A673 (cell line): ENCODE measurements at places on chromosomes 5 and 9. TPM values are rescaled to one million over a fixed set of nuclear protein-coding genes. Genes with fewer than 3 reads are reported as not detected.

- no peak for DNase-seq
Observed at GRCh38 chr5:74295141-74295540, 345.4 kb downstream of the ENC1 start.

- no peak for DNase-seq
Observed at GRCh38 chr5:132383984-132384383, 14.5 kb downstream of the SLC22A5 start.

GRCh38 chr9:6229619-6230018 lies 14.0 kb downstream of the IL33 start:
- no peak for DNase-seq

DNA sequence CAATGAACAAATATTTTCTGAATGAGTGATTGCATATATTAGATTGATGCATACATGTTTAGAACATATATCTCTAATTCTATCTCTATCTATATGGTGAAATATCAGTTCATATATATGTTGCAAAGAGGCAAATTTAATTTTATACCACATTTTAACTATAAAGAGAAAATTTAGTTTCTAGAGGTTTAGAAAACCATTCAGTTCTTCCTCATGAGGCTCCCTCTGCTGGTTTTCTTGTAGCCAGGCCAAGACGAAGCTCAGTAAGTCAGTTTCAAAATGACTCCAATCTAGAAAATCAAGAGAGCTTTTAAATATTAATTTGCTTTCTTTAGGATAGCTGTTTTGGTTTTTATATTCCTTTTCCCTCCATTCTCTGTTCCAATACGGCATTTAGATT lies 312.1 kb downstream of the TMEM232 start:
- peak; percentile 18 for DNase-seq

- DNase-seq, result no peak
Observed at GRCh38 chr9:17367035-17367434, 211.8 kb upstream of the SH3GL2 start.

- DNase-seq, result no peak
Observed at GRCh38 chr5:177097016-177097985, 10.6 kb downstream of the FGFR4 start.

DNA sequence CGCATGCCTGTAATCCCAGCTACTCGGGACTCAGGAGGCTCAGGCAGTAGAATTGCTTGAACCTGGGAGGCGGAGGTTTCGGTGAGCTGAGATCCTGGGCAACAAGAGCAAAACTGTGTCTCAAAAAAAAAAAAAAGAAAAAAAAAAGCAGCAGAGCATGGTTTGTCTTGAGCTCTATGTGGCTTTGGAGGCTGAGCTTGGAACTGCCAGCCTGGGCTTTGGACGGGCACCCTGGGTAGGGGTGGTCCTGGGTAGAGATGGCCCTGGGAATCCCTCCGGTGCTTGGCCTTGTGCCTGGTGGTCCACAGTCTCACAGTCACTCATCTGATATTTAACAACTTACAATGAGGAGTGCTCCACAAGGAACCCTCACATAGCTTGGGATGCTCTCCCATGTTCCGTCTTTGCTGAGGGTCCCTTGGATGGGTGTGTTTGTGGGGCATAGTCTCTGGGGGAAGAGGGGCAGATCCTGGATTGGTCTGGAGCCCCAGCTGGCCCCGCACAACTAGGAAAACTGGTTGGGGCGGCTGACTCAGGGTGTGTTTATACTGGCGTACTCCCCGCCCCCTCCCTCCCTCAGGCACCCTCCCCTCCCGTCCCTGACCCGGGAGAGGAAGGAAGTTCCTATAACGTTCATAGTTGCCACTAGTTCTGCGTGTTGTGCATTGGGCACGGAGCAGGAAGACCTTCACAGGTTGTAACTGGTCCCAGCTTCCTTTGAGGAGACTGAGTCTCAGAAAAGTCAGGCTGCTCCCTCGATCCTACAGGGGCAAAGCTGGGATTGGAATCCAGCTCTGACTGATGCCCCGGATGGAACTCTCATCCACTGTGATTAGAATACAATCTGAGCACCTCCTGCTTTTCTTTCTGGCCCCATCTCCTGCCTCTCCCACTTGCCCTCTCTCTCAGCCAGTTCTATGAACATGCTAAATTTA lies 11.2 kb downstream of the IER5L start:
- DNase-seq, result peak; percentile 48

GRCh38 chr9:97405551-97405950 lies 6.3 kb upstream of the TDRD7 start:
- DNase-seq, result no peak

DNA sequence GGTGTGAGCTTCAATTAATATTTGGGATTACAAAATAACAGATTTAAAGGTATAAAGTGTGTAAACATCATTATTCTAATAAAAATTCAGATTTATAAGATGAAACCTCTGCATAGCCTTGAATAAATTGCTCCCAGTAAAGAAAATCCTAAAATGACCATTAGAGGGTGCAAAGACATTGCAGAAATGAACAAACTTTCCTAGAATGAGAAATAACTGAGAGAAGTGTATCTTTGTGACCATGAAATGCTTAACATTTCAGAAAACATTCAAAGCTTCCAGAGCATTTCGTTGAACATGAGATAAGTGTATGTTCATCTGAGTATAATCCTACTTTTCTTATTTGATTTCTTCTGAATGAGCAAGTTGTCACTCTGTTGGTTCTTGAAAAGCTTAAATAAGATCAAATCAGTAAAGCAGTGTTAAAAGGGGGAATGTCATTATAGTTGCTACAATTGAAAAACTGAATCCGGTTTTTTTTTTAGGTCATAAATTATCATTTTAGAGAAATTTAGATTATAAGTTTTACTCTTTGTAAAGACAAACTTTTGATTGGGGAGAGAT lies 24.7 kb upstream of the NUDT12 start:
- peak; percentile 65 for DNase-seq

DNA sequence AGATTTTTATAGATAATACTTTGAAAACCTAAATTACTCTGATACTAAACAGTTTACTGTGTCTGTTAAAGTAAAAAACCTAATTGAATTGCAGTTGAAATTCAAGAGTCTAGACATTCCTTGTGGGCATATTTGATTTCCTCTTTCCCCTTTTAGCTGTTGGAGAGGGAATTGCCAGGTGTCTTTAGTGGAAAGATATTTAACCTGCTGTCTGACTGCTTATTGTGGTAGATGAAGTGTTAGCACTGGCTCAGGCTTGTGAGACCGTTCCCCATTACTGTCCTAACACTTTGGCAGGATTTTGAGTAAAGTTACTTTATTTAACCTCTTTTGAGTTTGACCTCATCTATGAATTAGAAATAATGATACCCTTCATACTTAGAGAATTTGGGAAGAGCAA lies 16.4 kb downstream of the MAP3K1 start:
- DNase-seq, result no peak

DNA sequence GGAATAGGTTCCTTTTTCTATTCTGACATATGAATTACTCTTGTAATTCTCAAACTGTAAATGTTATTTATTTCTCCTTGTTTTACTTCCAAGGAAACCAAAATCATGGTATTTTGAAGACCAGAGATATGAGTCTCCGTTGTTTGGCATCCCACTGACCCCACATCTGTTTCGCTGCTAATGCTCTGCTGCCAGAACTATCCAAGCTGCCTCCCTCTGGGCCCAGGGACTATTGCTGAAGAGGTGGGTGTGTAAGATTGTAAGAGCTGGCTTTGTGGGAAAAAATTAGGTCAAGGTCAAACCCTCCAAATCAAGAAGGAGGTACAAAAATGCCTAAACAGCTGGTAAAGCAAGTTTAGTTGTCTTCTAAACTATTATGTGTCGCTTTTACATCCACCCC lies 129.4 kb upstream of the MYO10 start:
- no peak for DNase-seq

GMCL2 gene
- total RNA-seq, result not detected in 2 replicates

DMGDH gene
- 0.15 and 0.59 TPM in 2 replicates for total RNA-seq

GAPT gene
- not detected in 2 replicates for total RNA-seq

STK10 gene
- total RNA-seq, result 3.8 and 3.9 TPM in 2 replicates
